Heart right ventricle (tissue), 16 donors: ENCODE measurements at places on chromosomes 12 and 14. TPM values are rescaled to one million over a fixed set of nuclear protein-coding genes. Genes with fewer than 3 reads are reported as not detected.

DNA sequence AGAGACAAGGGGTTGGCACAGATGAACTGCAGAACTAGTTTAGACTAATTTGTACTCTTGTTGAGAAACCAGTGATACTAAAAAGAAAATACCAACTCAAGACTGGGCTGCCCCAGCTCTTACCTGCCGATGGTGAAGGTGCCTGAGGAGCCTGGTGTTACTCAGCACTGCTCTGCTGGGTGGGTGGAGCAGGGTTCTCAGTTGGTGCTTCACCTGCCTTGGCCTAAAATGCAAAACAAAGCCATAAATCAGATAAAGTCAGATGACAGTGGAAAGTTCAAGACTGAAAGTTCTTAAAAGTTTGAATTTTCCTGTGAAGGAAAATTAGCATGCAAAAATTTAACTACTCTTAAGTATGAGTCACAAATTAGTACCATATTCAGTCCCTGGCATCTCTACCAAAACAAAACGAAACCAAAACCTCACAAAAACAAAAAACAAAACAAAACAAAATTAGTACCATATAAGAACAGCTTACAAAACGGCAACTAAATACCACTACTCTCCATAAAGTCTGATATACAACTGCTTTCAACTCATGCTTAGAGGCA, 21.9 kb downstream of the YBX3 start:
- peaks cover 97% of the 10 kb centered on the region for H3K36me3 ChIP-seq
- DNase-seq: no peak
- H3K27ac ChIP-seq: no peak overlapping the region
- peaks cover 27% of the 10 kb centered on the region for H3K4me1 ChIP-seq
- no peak overlapping the region for H3K4me3 ChIP-seq

- H3K4me1 ChIP-seq: no peaks in the 10 kb centered on the region
- DNase-seq: no peak
- no peak overlapping the region for H3K4me3 ChIP-seq
- no peaks in the 10 kb centered on the region for H3K36me3 ChIP-seq
Measured at GRCh38 chr12:13891902-13892301, 89.5 kb downstream of the GRIN2B start.

- H3K36me3 ChIP-seq: no peaks in the 10 kb centered on the region
- H3K4me3 ChIP-seq: no peak overlapping the region
- H3K27me3 ChIP-seq: no peaks in the 10 kb centered on the region
- no peak overlapping the region for H3K27ac ChIP-seq
Measured at GRCh38 chr14:104274806-104275205, 136.4 kb downstream of the KIF26A start.

Gene INHBC
- not detected for total RNA-seq
